Stimulated activated CD8-positive, alpha-beta memory T cell treated with anti-CD3 and anti-CD28 coated beads, Interleukin-4, amount 100 ng/mL, for 1 hour (primary cell): ENCODE measurements at places on chromosomes 5 and 9.

- DNase-seq, result no peak
Observed at GRCh38 chr5:137462816-137463520, 36.2 kb downstream of the SPOCK1 start.

DNA sequence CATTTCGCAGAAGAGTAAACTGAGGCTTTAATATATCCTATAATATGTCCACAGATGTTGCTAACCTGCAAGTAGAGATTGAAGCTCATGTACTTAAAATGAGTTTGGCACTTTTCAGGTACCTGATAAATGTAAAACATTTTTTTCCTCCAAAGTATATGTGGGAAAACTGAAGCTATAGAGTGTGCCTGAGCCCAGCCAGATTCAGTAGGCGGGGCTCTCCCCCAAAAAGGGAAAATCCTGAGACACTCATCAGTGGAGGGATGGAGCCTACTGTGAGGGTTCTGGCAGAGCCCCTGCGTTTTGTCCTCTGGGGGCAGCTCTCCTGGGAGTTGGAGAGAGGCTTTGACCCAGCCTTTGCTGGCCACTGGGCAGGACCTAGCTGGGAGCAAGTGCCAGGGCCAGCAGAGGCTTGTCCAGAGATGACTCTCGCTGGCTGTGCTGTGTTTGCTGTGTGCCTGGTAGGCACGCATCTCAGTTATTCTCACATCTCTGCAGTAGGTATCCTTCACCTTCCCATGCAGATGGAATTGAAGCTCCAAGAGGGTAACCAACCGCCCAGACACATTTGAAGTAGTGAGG, 81.1 kb upstream of the SPRY4 start:
- no peak for DNase-seq

DNA sequence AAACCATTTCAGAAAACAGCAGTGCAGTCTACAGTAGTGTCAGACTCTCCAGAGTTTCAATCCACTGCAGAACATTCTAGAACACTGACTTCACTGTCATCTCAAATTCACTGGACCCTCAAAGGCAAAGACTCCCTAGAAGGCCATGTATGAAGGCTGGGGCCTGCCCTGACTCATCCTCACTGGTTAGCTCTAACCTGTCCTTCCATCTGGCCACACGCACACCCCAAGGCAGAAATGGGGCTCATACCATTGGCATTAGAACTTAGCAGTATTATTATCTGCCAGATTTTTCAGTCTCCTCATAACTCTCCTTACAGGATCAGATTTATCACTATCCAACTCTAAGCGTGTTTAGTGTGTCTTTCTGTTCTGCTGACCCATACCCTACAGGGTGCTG, 20.4 kb downstream of the S1PR3 start:
- no peak for DNase-seq

DNA sequence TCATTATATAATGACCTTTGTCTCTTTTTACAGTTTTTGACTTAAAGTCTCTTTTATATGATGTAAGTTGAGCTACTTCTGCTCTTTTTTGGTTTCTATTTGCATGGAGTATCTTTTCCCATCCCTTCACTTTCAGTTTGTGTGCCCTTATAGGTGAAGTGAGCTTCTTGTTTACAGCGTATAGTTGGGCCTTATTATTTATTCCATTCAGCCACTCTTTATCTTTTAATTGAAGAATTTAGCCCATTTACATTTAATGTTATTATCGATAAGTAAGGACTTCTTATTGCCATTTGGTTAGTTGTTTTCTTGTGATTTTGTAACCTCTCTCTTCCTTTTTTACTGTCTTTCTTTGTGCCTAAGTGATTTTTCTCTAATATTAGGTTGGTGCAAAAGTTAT, 117.3 kb downstream of the ADAMTSL1 start:
- no peak for DNase-seq

DNA sequence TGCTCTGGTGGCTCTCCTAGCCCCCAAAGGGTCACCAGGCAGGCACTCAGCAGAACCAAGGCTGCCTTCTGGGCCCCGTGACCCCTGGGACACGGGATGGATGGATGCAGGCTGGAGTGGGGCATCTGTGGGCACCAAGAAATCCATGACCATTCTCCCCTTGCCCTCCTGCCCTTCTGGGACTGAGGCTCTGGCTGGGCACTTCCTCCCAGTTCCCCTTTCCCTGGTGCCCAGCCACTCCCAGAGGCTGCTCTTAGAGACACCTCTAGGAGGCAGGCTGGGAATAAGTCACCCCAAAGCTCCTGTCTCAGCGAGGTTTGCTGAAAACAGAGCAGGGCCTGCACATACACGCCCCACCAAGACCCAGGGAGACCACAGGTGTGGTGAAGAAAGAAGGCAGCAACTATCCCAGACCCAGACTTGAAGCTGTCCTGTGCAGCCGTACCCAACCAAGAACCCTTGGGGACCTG, 943 bp downstream of the STING1 start:
- DNase-seq, result no peak

DNA sequence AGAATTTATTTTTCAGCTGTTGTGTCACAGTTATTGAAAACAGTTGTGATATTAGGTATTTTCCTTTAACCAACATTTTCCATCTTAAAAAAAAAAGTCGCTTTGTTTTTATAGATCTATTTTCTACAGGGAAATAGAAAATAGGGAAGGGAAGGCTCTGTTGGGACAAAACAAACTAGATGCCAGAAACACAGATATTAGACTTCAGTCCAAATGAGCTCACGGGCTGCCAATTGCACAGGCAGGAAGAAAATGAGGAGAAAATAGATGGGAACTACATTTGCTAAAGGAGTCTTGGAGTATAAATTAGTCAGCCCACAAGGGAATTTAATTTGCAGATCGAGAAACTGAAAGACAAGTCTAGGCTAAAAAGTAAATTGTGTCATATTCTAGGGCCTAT, 21.4 kb upstream of the ISOC1 start:
- DNase-seq, result no peak

GRCh38 chr5:113311301-113311700, 123.5 kb downstream of the TSSK1B start:
- DNase-seq, result no peak

DNA sequence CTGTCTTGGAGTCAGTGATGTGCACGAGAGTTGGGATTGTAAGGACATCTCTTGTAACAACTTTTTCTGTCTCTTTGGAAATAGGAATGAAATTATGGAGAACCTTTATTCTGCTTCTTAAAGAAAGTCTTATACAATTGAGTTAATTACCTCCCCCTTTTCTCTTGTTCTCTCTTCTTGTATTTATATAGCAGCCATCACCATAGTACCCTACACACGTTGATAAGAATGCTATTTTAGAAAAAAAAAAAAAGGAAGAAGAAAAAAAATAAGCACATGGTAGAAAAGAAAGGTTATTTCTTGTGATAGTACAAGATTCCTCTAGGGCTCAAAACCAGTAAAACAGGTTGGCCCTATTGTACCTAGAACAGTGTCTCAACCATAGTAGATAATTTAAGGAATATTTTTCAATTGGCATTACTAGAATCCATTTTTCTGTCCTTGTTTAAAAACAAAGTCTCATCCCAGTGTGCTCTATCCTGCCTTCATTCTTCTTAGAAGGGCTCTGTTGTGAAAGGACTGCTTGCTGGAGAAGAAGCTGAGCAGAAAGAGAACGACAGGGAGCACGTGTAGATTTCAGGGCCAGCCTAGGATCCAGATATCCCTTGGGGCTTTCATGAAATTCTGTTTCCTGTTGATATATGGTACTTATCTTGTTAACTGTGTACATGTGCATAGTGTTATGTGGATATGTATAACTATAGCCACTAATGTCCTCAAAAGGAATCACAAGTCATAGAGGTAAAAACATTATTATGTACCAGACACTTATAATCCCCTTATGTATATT, 392.3 kb upstream of the MEF2C start:
- DNase-seq, result no peak

DNA sequence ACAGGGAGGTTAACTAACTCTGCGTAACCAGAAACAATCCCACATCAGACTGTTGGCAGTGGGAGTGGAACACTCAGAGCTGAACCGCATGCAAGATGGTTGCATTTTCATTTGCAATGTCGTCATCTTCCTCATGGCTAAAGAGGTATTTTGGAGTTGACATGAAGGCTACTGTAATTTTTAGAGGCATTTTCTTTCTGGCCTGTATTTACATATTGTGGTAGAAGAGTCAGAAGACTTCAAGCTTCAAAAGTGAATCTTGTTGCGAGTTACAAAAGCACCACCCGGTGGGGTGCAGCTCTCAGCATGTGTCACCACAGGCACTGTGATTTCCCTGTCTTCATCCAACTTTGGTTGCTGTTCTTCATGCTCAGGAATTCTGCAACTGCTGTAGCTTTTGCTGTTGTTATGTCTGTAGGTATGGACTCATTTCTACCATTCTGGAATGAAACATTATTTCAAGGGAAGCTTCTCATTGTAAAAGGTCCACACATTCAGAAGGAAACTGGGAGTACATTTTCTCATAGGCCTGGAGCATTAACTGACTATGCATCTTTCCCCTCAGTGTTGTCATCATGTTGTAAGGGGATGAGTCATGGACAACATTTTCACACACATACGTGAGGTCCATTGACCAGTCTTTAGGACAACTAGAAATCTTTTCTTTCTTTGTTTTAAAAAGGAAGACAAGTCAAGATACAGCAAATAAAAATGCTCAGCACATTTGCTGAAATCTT, 35.4 kb upstream of the GDNF start:
- DNase-seq, result no peak

DNA sequence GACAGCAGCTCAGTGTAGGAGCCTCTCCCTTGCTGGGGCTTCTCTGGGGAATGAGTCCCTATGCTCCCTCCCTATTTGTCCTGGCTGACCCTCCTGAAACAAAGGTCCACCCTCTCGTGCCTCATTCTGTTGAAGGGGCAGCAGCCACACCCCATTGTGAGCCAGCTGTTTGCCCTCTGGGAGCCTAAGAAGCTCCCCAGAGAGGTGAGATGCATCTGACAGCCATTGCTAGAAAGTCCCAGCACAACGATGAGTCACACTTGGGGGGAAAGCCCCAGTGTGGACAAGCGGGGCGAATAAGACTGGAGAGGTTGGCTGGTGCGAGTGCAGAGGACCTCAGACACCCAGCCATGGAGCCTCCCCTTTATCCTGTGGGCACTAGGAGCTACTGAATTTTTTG, 101.4 kb downstream of the PPARGC1B start:
- no peak for DNase-seq

GRCh38 chr5:67543720-67544270, 347.2 kb upstream of the CD180 start:
- DNase-seq, result no peak

DNA sequence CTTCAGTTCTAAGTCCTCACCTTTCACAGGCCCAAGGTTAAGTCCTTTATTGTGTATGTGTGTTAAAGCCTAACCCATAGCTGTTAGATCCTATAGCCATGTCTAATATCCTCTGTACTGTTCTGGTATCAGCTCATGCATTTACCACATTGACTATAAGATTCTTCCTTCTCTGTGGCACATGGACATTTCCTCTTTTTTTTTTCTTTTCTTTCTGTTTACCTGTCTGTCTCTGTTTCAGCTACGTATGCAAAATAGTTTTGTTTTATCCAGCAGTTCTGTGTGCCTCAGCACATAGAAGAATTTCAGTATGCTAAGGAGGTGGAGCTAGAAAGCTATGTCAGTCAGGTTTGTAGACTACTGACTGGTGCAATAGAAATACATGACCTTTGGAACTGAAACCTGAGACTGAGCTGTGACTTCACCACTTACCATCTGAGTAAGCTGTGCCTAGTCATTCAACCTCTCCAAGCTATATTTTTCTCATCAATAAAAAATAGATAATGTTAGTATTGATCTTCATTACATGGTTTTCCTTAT, 155.6 kb upstream of the VLDLR start:
- no peak for DNase-seq

DNA sequence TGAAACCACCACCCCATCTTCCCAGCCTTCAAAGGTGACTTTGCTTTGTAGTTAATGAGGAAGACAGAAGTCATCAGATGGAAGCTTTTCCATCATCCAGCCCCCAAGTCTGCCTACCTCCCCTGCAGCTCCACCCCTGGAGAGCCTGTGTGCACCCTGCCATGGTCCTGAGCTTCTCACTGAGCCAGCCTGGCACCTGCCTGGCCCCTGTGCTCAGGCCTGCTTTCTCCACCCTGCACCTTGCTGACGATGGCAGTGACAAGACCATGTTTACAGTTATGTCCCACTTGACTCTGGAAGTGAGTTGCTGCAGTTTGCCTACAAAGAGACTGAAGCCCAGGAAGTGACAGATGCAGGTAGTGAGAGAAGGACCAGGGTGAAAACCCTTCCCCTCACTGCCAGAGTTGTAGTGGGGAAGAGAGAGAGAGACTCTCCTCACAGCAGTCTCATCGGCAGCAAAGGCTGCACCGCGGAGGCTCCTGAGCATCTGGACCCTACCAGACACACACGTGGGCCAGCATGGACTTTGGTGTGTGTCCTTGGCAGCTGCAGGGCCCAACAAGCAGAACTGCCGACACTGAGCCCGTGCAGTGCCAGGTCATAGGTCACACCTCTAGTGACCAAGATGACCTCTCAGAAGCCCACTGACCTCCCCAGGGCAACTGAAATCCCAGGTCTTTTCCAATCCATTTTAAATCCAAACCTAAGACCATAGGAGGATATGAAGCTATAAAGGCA, 107.1 kb downstream of the CACNA1B start:
- no peak for DNase-seq

- no peak for DNase-seq
Observed at GRCh38 chr5:174305241-174305681, 259.8 kb downstream of the NSG2 start.

DNA sequence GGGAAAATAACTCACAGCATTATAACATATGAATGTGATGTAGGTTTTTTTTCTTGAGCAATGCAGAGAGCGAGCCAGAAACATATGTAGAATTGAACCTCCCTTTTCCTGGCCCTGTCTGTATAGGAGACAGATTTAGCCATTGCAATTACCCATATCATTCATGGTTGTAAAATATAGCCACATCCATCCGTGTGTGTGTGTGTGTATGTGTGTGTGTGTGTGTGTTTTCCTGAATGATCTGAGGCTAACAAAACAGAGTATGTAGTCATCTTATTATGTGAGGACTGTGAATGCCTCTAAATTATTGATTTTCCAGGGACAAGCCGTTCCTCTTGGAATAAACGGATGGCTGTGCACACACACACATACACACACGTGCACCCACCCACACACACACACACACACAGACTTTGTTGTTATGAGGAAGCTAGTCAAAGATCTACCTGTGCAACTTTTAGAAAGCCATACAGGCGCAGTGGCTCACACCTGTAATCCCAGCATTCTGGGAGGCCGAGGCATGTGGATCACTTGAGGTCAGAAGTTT, 11.7 kb upstream of the DENND1A start:
- no peak for DNase-seq

DNA sequence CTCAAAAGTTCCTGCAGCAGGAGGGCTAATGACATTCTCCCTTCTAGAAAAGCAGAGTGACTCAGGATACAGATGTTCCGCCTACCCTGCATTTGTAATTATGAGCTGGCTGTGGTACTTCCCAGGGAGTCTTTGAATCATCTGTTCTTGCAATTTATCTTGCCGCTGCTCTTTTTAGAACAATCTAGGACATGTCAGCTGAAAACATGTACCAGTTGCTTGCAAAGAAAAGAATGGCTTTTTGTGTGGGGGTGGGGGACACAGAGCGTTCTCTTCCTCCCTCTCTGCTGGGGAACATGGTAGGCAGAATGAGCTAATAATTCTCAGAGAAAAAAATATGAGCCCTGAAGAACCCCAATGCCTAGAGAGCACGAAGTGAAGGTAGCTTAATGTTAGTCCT, 51.7 kb upstream of the TUT7 start:
- no peak for DNase-seq
